T follicular helper cell (primary cell): ENCODE measurements at places on chromosomes 6 and 20.

GRCh38 chr6:16320533-16321340 is 82.3 kb downstream of the GMPR start:
- DNase-seq, result no peak

DNA sequence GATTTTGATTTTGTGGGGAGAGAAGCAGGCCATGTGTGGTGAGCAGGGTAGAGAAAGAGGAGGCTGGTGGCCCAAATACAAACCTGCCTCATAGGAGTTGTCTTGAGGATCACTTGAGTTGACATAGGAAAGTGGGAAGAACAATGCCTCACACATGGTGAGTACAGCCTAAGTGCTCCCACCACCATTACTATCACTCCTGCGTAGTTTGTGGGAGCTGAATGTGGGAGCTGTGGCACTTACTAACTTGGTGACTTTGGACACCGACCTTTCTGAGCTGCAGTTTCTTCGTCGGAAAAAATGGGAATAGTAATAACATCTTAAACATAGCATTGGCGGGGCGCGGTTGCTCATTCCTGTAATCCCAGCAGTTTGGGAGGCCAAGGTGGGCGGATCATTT is 25.5 kb upstream of the SERINC3 start:
- DNase-seq, result no peak

GRCh38 chr6:142443102-142443501 is 141.3 kb downstream of the ADGRG6 start:
- DNase-seq, result no peak

GRCh38 chr6:143150281-143150680 is 89.6 kb downstream of the AIG1 start:
- DNase-seq, result no peak

DNA sequence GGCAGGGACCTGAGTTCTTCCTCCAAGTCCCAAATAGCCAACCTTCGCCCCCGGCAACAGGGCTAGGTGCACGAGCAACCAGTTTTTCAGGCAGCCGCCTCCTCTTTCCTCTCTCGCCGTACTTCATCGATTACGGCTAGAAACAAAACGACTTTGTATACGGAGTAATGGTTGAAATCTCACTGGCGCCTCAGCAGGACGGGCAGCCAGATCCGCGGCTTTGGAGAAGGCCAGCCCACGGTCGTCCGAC is 333 bp upstream of the SMIM13 start:
- DNase-seq, result no peak

GRCh38 chr6:87710090-87710489 is 8.1 kb upstream of the AKIRIN2 start:
- no peak for DNase-seq

GRCh38 chr20:38392356-38392755 is 42.8 kb downstream of the SNHG17 start:
- no peak for DNase-seq

DNA sequence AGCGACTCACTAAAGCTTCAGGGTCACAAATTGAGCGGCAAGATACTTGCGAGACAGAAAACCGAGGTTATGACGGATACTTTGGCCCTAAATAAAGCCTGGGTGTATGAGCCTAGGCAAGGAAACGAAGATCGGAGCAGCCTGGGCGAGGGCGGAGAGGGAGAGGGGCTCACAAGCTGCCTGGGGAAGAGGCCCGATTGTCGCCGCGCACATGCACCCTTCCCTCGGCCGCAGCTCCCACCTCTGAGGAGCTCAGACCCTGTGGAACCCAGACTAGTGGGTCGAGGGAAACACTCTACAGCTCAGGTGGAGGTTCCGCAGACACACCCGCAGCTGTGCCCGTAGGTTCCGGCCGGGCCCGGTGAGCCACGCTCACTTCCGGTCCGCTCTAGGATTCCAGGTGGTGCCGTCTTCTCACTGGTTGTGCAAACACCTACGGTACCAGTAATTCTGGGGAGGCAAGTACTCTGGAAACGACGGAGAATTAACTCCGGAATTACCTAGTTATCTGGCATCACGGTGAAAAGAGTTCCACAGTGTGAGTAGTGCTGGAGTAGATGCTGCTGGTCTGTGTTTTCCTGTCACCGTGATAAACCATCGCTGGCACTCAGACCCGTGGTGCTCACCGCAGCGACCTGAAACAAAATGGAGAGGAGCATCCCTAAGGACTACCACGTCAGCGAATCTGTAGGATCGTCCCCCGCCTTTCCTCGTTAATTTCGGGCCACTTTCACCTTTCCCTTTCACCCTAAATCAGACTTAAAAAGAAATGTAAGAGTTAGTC is 61.5 kb downstream of the GPX5 start:
- peak; percentile 24 for DNase-seq

- DNase-seq, result no peak
These were observed 235.2 kb upstream of the ASCC3 start for GRCh38 chr6:101116337-101116736.

DNA sequence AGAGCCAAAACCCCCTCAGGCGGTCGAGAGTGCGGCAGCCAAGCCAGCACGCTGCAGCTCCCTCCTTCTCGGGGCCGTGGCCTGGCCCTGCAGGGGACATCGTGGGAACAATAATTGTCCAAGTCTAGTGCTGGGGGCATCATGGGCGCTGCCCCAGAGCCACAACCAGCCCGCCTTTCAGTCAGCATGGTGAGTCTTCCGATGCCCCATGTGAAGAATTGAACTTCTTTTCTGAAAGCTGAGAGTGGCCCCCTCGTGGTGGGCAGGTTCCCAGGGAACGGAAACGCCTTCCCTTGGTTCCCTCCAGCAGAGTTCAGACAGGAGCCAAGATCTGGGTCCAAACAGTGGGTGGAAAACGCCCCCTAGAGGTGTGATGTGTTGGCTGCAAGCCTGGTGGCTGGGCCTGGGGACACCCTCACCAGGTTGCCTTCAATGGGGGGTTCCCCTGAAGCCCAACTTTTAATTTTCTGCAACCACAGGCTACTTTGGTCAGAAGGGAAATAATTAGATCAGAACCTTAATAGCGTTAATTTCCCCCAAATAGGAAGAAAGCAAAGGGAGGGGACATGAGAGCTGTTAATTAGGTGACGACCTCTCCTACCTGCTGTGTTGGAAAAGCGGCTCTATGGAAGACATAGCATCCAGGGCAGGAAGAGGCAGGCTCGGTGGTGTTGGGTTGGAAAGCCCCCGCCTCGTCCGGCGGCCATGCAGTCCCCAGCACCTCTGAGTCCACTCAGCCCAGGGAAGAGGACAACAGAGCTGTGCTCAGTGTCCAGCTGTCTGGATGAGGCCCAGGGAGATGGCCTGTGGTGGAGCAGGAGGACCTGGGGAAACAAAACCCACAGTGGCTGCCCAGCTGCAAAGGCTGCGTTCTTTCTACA is 4.7 kb upstream of the MRGBP start:
- peak; percentile 44 for DNase-seq

DNA sequence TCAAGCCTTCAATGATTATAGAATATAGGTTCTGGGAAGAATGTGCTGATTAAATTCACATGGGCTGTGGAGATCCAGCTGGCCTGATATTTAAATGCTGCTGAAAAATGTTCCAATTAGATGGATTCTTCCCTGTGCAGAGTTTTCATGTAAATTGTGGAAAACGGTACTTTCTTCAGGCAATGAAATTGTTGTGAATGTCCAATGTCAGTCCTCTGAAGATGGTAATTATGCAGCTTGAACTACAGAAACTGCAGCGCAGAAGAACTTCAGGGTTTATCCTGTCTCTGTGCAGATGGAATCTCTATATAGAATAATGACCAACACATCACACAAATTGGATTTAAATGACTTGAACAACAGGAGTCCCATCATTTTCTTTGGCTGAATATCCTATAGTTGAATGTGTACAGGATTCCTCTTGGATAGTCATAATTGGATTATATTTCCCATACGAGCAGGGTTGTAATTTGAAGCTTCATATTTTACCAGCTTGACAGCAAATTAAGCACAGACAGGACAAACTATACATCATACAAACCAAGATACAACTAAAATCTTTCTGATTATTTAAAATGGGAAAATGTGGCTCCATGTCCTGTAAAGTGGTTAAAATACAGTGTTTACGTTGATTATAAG is 82.3 kb downstream of the CAP2 start:
- no peak for DNase-seq

GRCh38 chr6:148746363-148747144 is at the start of gene UST:
Gene UST, plus strand, starts transcription at chr6:148747030. Its CDS starts 401 bp downstream, at chr6:148747431.
- DNase-seq, result peak; percentile 64

DNA sequence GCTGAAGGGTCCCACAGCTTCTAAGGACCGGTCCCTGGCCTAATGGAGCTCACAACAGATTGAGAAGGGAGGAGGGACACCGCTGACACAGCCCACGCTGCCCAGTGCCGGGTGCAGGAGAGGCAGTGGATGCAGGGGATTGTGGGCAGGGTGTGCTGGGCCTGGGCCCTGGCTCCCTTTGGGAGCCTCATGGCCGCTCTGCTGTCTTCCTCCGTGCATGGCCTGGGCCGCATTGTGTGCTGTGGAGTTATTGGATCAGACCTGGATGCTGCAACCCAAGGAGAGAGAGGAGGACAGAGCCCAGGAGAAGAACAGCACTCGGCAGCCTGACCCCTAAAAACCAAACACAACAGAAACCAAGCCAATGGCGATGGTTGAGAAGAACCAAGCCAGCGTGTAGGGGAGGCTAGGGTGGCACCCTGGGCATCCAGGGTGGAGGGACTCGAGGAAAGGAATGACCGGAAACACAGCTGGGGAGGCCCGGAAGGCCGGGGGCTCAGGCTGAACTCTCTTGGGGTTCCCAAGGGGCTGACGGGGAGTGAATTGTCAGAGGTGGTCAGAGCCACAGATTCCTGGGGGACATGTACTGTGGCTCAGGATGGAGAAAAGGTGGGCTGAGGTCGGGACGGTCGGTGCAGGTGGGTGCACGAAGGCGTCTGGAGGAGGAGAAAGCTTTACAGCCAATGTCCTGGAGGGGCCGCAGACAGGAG is 41.0 kb downstream of the ERMARD start:
- no peak for DNase-seq

DNA sequence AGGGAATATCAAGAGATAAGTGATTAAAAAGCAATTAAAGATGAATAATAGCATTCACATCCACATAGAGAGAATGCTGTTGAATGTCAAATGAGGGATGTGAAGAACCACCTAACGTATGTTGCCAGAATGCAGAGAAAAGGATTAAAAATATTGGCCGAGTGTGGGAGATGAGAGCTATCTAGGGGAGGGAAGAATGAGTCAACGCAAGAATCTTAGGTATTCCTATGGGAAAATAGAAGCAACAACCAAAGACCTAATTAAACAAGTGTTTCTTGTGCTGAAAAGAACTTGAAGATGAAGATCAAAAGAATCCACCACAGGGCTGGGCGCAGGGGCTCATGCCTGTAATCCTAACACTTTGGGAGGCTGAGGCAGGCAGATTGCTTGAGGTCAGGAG is 12.2 kb upstream of the RSPH3 start:
- no peak for DNase-seq

- no peak for DNase-seq
These were observed 131.2 kb downstream of the PFDN4 start for GRCh38 chr20:54339093-54339492.
